ENCODE measurements at places on chromosomes 1 and 21. TPM values are rescaled to one million over a fixed set of nuclear protein-coding genes. Genes with fewer than 3 reads are reported as not detected.

GRCh38 chr1:82059959-82060358 is 259.2 kb downstream of the ADGRL2 start:
- no peak for DNase-seq

Gene IRF6
- 61.6 TPM for total RNA-seq

Gene OR2G6
- not detected for total RNA-seq

Gene PDZK1IP1
- total RNA-seq, result not detected

DNA sequence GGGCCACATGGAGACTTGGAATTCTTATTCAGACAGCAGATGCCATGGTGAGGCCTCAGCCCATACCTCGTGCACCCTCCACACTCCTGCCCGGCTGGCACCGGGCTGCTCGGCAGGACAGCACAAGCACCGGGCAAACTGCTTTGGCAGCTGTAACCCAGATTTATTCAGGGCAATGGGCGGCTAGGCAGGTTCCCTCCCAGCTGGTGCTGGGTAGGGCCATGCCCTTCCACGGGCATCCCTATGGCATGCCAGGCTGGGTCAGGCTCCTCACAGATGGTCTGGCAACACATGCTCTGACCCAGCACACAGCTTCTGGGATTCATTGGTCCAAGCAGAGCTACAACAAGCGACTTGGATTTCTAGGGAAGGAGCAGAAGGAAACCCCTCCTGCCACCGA is 53.4 kb downstream of the ATP1A1 start:
- DNase-seq, result no peak

Measured in PC-3 (cell line).